ENCODE measurements at places on chromosomes 6 and 20. TPM values are rescaled to one million over a fixed set of nuclear protein-coding genes. Genes with fewer than 3 reads are reported as not detected.
A peak's percentile ranks its signal among the peaks of the same experiment; 100 is the strongest.

GRCh38 chr6:82000551-82000950, 247.0 kb downstream of the IBTK start:
- DNase-seq, result no peak

DNA sequence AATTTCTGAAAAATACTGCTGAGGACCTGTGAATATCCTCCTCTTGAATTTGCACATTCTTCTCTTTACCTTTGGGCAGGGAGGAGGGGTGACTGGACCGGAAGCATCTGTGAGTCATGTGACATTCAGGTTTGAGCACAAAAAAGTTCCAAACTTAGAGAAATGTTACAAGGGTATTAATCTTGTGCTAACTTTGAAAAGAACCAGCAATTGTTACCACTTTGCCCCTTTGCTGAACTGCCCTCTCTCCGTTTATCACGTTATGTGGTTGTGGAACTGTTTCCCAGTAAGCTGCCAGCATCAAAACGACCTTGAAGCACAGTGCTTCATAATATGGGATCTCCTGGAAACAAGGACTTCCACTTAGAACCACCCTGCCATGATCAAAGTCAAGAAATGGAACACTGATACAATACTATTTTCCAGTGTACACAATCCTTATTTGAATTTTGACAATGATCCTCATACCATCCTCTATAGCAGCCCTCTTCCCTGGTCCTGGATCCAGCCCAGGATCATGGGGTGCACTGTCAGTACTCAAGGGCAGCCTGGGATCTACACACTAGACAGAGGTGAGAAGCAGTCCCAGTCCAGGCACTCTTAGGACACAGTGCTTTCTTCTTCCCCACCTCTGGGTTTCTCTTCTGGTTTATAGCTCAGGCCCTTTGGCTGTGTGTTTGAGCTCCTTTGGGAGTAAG, 2.3 kb upstream of the TUBB1 start:
- peak; percentile 49 for DNase-seq

DNA sequence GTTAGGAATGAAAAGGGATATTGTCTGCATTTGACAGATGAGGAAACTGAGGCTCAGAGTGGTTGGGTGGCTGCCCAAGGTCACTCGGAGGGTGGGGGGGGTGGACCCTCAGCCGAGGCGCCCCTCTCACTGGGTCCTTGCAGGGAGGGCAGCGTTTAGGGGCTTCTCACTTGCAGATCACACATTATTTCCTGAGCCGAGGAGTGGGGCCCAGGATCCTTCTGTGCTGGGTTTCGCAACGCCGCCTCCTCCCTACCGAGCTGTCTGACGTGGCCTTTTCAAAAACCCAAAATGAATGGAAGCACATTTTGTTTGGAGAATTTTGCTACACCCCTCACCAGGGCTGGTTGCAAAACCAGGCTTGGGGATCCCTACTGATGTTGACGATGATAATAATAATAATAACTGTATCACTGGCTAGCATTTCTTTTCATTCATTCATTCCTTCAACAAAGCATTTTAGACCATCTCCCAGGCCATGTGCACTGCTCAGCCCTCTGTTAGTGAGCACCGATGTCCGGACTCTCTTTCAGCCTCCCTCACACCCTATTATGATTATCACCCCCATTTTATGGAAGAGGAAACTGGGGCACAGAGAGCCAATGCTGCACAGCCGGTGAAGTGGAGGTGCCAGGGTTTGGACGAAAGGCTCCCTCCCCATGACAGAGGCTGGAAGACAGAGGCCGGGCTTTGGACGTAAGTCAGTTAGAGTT, 5.2 kb downstream of the DLGAP4 start:
- no peak for DNase-seq

- DNase-seq, result no peak
These were observed 3.3 kb upstream of the ZNF337 start for GRCh38 chr20:25699914-25700313.

DNA sequence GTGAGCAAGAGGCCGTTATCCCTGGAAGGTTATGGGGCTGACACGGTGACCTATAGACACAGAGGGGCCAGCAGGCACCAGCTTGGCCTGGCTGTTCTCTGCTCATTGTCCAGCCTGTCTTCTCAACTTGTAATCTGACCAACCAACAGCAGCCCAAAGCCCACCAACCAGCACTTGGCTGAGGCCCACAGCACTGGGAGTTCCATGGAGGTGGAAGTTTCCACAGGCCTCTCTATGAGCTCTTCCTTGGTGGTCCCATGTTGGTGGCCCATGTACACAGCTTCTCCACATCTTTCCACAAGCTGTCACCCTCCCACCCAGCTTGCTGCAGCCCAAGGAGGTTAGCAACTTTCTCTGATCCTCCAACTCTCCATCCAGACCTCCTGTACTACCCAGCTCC, 56.2 kb upstream of the KLHL31 start:
- no peak for DNase-seq

DNA sequence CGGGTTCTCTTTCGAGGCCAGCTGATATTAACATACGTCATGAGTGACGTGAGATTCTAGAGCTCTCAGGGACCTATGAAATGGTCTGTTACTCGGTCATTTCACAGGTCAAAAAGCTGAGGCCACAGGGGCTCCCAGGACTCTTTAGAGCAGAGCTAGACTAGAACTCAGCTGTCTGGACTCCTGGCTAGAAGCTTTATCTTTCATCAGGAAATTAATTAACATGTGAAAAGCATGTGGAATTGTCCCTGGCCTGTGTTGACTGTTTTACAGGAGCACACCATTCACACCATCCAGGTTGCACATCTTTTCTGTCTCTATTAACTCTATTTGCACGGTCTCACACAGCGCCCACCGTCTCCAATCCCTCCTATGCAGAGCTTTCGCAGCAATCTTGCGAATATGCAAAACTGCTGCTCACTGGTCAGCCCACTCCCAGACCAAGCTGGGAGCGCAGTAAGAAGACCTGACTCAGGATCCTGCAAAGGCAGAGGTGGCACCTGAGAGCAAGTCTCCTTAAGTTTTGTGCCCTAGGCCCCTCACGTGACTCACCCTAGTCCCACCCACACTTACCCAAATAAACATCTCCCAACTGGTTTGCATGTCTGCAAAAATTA, 522.5 kb downstream of the CD83 start:
- no peak for DNase-seq

DNA sequence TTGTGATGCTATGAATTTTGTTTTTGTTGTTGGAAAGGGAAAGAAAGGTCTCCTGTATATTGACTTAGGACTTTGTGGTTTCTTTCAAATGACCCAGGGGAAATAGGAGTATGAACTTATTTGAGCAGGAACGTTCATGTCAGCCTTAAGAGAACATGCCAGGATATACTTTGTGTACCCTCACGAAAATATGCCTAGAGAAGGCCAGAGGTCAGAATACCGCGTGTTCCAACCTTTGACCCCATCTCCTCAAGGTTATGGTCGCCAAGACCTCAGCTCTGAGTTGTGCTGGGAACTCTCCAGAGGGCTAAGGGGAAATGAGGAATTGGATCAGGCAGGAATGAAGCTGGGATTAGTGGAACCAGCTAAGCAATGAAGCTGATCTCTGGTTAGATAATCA, 11.5 kb downstream of the TTLL9 start:
- no peak for DNase-seq

The KCNQ5 gene
- 14.9 TPM for total RNA-seq

The ADGRF4 gene
- total RNA-seq, result not detected

The HLA-DQB1 gene
- total RNA-seq, result 5.3 TPM
